ENCODE measurements at places on chromosomes 5 and 9.

GRCh38 chr5:104754311-104754995 lies 1191.9 kb upstream of the NUDT12 start:
- DNase-seq: no peak
- H3K27ac ChIP-seq: no peak overlapping the region

DNA sequence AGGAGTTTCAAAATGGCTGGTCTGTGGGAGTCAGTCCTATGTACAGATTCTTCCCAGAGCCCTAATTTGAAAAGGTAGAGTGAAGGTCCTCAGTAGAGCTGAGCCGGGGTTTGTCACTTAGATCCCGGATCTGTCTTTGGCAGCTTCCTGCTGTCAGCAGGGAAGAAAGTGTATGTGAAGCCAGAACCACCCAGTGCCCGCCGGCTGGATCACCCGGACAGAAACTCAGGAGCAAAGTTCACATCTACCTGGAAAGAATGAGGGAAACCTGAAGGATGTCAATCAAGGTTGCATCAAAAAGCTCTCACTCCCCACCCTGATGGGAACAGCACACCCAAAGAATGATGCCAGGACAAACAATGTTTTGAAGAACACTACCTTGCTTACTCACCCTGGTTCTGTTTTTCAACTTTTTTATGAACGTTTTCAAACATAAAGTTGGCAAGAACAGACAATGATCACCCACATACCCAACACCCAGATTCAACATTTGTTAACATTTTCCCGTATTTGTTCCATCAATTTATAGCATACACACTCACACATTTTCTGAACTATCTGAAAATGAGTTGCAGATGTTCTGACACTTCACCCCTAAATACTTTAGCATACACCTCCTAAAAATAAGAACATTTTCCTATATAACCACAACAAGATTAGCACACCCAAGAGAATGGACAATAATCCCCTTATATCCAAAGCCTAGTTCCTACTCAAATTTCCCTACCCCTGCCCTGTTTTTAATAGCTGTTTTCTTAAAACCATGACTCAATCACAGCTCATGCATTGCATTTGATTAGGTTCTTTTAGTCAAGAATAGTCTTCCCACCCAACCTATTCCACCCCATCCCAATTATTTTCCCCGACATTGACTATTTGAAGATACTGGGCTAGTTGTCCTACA lies 133.9 kb downstream of the LHFPL2 start:
- H3K27ac ChIP-seq: no peak overlapping the region
- H3K4me1 ChIP-seq: peaks cover 4% of the 10 kb centered on the region
- H3K27me3 ChIP-seq: no peaks in the 10 kb centered on the region

GRCh38 chr5:145244251-145244650 lies 590.9 kb downstream of the PRELID2 start:
- no peaks in the 10 kb centered on the region for H3K36me3 ChIP-seq
- no peak overlapping the region for H3K27ac ChIP-seq
- no peak overlapping the region for H3K4me3 ChIP-seq
- no peaks in the 10 kb centered on the region for H3K27me3 ChIP-seq
- DNase-seq: no peak

- H3K27me3 ChIP-seq: no peaks in the 10 kb centered on the region
- peak overlapping the region; percentile 64 for H3K4me3 ChIP-seq
- DNase-seq: peak; percentile 49
- H3K36me3 ChIP-seq: no peaks in the 10 kb centered on the region
- H3K4me1 ChIP-seq: no peaks in the 10 kb centered on the region
Measured at GRCh38 chr9:96566498-96567202, 53.0 kb downstream of the CDC14B start.

GRCh38 chr9:89497978-89498851 lies at the start of gene SEMA4D:
Gene SEMA4D, minus strand, starts transcription at chr9:89498113. Its CDS starts 92,657 bp downstream, at chr9:89405456.
- H3K27me3 ChIP-seq: no peaks in the 10 kb centered on the region
- H3K36me3 ChIP-seq: no peaks in the 10 kb centered on the region
- no peak within 1 kb of the TSS for H3K27ac ChIP-seq
- DNase-seq: peak; percentile 85

GRCh38 chr5:140295414-140295813 lies 7.5 kb downstream of the PFDN1 start:
- peaks cover 2% of the 10 kb centered on the region for H3K4me1 ChIP-seq
- no peaks in the 10 kb centered on the region for H3K36me3 ChIP-seq

DNA sequence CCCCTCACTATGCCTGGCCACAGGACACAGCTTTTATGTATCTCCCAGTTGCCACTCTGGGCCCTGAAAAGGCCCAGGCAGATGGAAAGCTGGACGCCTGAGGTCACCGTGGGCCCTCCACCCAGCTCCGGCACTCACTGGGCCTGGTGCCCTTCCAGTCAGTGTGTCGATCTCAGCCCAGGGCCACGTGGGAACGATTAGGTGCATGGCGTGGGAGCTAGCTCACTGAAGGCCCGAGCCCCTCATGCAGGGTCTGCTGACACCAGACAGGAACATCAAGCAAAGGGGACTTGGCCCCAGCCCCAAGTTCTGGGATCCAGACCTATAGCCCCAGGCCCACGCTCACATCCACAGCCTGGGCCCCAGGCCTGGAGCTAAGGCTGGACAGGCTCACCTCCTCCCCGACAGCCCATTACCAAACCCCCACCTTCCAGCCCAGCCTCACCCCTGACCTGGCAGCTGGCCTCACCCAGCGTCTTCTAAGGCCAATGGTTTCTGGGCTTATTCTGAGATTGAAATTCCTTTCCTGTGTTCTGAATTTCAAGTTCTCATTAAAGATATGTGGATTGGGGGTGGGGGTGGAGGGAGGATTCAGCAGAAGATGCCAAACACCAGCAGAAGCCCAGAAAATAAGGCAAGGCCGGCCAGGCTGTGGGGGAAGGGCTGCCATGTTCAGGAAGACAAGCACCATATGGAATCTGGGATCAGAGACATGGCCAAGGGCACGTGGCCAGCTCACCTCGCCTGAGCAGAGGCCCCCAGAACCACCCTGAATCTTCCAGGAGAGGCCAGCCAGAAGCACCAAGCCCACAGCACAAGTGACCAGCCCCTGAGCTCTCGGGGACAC lies 74.5 kb downstream of the ADAMTS2 start:
- H3K4me3 ChIP-seq: no peak overlapping the region
- DNase-seq: peak; percentile 73
- H3K36me3 ChIP-seq: no peaks in the 10 kb centered on the region
- peaks cover 71% of the 10 kb centered on the region for H3K4me1 ChIP-seq

DNA sequence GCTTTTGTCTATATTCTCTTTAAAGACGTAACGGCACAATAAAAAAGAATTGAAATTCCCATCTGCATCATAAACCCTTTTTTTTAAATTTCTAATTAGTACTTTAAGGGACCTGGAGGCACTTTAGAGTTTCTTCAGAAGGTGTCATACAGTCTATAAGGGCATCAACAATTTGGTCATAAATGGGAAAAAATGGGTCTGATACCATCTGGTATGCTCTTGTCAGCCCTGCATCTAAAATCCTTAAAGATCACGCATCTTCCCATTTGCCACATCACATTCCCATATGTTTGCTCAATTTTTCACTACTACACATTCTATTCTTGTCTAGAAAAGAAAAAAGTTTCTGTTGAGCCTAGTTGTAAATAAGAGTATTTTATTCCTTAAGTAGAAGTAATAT lies 53.8 kb downstream of the COX7C start:
- H3K36me3 ChIP-seq: no peaks in the 10 kb centered on the region
- H3K4me3 ChIP-seq: no peak overlapping the region
- no peak for DNase-seq
- H3K27ac ChIP-seq: no peak overlapping the region

- H3K27ac ChIP-seq: no peak overlapping the region
- H3K4me3 ChIP-seq: no peak overlapping the region
- no peak for DNase-seq
- H3K4me1 ChIP-seq: no peaks in the 10 kb centered on the region
Measured at GRCh38 chr9:121156263-121156731, 45.4 kb downstream of the RAB14 start.

DNA sequence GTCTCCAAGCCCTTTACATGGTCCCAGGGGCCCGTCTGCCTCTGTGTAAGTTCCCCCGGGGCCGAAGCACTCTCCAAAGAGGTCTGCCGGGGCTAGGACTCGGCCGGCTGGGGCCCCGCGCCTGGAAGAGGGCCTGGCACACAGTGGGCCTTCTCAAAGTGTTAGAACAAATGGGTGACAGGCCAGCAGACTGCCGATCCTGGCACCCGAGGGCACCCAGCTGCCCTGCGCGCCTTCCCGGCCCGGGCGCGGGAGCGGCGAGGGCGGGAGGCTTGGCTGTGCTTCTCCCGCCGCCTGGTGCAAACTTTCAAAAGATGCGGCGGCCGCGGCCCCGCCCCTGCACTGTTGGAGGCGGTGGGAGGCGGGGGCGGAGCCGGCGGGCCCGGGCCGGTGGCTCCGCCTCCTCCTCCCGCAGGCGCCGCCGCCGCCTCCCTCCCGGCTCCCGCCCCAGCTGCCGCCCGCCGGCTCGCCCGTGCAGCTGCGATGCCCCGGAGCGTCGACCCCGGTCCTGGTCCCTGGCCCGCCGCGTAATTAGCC lies at the start of gene NEURL1B:
Gene NEURL1B, plus strand, starts transcription at position 442 of the 537 bp plus-strand sequence. CDS start 144 bp downstream, outside the sequence.
- H3K4me1 ChIP-seq: peaks cover 4% of the 10 kb centered on the region
- H3K27me3 ChIP-seq: no peaks in the 10 kb centered on the region
- no peaks in the 10 kb centered on the region for H3K36me3 ChIP-seq
- H3K27ac ChIP-seq: peak within 1 kb of the TSS; percentile 89
- peak within 1 kb of the TSS; percentile 73 for H3K4me3 ChIP-seq

- no peak overlapping the region for H3K27ac ChIP-seq
- H3K27me3 ChIP-seq: no peaks in the 10 kb centered on the region
- no peaks in the 10 kb centered on the region for H3K36me3 ChIP-seq
- H3K4me1 ChIP-seq: no peaks in the 10 kb centered on the region
- DNase-seq: no peak
Measured at GRCh38 chr9:71025201-71025600, 96.2 kb downstream of the TRPM3 start.

DNA sequence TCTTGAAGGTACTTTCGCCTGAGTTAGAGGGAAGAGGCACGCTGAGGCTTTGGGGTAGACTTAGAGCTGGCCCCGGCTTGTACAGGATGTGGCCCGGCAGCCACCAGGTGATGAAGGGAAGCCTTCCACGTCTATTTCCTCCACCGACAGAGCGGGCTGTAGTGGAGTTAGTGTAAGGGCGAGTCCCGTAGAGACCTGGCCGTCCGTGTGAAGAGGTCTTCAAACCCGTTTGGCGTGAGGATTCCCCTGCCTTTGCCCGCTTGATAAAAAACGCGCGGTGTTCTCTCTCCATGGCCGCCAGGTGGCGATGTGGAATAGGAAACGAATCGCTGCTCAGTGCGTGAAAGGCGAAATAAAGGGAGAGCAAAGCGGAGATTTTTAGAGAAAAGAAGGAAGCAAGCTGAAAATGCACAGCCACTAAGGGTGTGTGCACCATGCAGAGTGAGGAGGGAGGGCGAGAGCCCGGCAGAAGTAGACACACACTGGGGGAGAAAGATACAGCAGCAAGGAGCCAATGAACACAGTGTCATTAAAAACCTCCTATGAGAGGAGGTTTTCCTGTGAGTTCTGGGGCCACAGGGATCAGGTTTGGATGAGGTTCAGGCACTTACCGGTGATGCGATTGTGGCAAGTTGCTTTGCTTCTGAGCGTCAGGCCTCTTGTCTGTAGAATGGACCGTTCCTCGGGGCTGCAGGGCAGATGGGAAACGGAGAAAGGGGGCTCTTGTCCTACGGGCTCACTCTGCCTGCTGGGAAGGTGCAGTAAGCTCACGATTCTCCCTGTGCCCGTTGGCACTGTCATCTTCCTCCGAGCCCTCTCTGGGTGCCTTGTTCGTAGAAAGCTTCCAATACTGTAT lies 34.2 kb downstream of the STC2 start:
- peak; percentile 68 for DNase-seq
- no peak overlapping the region for H3K4me3 ChIP-seq
- no peak overlapping the region for H3K27ac ChIP-seq
- peaks cover 2% of the 10 kb centered on the region for H3K4me1 ChIP-seq
- no peaks in the 10 kb centered on the region for H3K36me3 ChIP-seq
- H3K27me3 ChIP-seq: no peaks in the 10 kb centered on the region

DNA sequence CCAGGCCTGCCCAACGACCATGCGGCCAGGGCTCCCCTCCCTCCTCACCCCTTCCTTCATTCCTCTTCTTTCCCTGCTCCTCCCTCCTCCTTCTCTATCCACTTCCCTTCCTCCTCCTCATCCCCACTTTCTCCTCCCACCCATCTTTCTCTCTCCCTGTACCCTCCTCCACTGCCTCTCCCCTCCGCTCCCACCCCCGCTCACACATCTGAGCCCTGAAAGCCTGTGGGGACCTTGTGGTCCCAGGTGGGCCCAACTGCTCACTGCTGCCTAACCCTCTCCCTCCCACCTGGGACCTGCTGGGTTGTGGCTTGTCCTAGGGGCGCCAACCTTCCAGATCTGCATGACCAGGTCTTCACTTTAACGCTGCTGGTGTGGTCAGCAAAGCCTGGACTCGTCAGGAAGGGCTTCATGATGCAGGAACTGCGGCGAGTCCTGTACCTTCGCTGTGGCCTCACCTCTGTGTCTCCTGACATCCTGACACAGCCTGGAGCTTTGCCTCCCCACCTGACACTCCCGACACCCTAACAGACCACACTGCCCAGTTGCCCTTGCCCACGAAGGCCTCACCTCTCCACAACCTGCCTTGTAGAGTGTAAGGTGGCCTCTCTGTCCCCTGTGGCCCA lies 34.6 kb downstream of the C5orf15 start:
- H3K36me3 ChIP-seq: no peaks in the 10 kb centered on the region
- no peak overlapping the region for H3K27ac ChIP-seq
- no peaks in the 10 kb centered on the region for H3K27me3 ChIP-seq
- no peak for DNase-seq
- H3K4me3 ChIP-seq: no peak overlapping the region

GRCh38 chr5:53476531-53477480 lies 3.6 kb upstream of the FST start:
- no peak overlapping the region for H3K4me3 ChIP-seq
- H3K27me3 ChIP-seq: no peaks in the 10 kb centered on the region
- DNase-seq: no peak
- no peaks in the 10 kb centered on the region for H3K36me3 ChIP-seq

- no peaks in the 10 kb centered on the region for H3K4me1 ChIP-seq
- H3K27me3 ChIP-seq: peaks cover 4% of the 10 kb centered on the region
- no peak for DNase-seq
- H3K36me3 ChIP-seq: no peaks in the 10 kb centered on the region
- no peak overlapping the region for H3K4me3 ChIP-seq
Measured at GRCh38 chr9:80040457-80040856, 468.7 kb downstream of the TLE4 start.
